T-helper 17 cell (primary cell): ENCODE measurements at places on chromosomes 1 and 21.

DNA sequence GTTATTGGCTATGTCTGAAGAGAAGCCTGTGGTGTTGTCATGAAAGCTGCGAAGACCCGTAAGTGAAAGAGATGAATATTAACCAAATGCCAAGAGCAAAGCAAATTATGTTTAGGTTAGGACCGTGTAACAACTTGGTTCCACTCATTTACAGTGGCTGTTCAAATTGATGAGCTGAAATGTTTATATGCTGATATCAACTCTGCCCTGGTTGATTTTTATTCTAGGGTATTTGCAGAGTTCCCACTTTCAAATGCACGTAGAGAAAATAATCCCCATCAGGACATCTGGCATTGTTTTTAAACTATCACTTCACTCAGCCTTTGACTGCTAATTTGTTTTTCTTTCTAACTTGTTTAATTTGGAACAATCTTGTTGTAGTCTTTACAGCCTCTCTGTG, 581.6 kb upstream of the ADAMTS5 start:
- no peak for DNase-seq

DNA sequence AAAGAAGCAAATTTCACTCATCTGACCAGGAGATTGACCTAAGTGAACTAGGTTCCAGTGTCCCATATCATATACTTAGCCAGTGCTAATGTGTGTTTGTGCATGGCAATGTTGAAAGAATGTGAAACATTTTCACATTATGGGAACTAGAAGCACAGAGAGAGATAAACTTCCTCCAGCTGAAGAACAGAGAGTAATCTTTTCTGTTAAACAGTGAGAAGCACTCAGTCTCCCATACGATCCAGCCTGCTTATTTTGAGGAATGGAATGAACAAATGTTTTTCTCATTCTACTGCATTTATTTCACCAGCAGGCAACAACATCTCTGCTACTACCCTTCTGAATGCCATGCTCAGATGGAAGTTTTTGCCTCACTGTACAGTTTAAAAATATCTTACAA, 170.5 kb downstream of the TTLL7 start:
- no peak for DNase-seq

DNA sequence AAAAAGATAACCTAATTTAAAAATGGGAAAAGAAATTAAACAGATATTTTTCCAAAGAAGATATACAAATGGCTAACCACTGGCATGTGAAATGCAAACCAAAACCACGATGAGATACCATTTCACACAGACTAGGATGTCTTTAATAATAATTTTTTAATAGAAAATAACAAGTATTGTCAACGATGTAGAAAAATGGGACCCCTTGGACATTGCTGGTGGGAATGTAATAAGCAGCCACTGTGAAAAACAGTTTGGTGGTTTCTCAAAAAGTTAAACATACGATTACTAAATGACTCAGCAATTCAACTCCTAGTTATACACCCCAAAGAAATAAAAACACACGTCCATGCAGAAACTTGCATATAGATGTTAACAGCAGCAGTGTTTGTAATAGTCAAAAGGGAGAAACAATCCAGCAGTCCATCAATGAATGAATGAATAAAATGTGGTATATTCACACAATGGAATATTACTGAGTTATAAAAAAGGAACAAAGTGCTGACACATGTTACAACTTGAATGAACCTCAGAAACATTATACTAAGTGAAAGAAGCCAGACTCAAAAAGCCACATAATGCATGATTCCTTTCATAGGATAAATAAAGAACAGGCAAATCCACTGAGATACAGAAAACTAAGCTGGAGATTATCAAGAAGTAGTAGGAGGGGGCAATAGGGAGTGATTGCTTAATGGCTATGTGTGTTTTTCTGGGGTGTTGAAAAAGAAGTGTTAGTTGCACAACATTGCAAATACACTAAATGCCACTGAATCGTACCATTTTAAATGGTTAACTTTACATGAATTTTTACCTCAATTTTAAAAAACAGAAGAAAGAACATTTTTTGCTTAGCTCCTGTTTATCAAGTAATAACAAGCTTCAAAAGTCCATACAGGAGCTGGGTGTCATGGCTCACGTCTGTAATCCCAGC, 4.1 kb downstream of the PPT1 start:
- DNase-seq = no peak

- DNase-seq = no peak
Observed at GRCh38 chr1:182200025-182200812, 138.7 kb upstream of the ZNF648 start.

DNA sequence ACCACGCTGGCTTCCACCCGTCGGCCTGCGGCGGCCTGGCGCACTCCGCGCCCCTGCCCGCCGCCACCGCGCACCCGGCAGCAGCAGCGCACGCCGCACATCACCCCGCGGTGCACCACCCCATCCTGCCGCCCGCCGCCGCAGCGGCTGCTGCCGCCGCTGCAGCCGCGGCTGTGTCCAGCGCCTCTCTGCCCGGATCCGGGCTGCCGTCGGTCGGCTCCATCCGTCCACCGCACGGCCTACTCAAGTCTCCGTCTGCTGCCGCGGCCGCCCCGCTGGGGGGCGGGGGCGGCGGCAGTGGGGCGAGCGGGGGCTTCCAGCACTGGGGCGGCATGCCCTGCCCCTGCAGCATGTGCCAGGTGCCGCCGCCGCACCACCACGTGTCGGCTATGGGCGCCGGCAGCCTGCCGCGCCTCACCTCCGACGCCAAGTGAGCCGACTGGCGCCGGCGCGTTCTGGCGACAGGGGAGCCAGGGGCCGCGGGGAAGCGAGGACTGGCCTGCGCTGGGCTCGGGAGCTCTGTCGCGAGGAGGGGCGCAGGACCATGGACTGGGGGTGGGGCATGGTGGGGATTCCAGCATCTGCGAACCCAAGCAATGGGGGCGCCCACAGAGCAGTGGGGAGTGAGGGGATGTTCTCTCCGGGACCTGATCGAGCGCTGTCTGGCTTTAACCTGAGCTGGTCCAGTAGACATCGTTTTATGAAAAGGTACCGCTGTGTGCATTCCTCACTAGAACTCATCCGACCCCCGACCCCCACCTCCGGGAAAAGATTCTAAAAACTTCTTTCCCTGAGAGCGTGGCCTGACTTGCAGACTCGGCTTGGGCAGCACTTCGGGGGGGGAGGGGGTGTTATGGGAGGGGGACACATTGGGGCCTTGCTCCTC, 1.9 kb downstream of the OLIG2 start:
- no peak for DNase-seq

DNA sequence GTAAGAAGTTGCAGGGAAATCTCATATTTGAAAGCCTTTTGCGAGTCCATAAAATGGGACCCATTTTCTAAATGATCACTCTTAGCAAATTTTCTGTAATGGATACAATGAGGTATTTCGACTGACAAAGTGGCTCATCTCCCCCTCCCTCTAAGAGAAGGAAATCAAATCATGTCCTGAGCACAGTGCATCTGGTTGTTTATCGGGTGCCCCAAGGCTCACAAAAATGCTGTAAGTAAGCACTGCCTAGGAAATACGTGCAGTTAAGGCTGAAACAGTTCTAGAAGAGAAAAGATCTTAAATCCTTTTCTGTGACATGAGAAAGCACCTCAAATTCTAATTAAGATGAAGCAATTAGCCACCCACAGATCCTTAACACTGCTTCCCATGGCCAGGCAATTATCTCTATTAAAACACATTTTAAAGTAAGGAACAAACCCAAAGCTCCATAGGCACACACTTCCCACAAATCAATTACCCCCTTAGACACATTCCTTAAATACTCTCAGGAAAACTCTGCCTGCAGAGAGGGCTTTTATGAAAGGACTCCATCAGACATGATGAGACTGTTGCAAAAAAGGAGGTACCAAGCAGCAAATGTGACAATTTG, 216.3 kb downstream of the KCNH1 start:
- DNase-seq = no peak

- no peak for DNase-seq
Observed at GRCh38 chr1:168918860-168919741, 187.4 kb upstream of the ATP1B1 start.

DNA sequence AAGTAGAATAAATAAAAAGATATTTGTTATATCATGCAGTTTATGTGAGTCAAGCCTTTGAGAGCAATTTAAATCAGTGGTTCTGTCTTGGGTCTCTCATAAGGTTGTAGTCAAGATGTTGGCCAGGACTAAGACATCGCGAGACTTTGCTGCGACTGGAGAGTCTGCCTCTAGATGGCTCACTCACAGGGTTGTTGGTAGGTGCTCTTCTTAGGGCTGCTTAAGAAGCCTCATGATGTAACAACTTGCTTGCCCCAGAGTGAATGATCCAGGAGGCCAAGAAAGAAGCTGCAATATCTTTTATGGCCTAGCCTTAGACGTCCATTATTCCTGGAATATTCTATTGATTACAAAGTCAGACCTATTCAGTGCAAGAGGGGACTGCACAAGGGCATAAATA, 73.1 kb upstream of the CACHD1 start:
- DNase-seq = no peak

DNA sequence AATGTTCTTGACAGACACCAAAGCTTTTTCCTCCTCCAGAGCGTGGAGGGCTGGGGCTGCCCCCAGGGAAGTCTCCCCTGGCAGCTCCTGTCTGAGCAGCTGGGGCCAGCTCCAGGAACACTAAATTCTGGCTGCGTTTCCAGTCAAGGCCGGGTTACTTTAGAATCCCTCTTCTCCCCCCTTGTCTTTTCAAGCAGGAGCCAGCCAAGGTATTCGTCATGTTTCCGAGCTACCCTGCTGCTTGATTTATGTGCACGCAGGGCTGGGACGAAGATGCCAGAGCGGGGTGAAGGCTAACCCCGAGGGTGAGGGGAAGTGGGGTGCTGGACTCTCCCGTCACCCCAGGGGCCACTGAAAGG, 68.1 kb upstream of the ANGPTL1 start:
- DNase-seq = no peak

- no peak for DNase-seq
Observed at GRCh38 chr21:26117972-26118367, 52.6 kb downstream of the APP start.

GRCh38 chr21:45973475-45974072, 8.0 kb upstream of the COL6A1 start:
- peak; percentile 56 for DNase-seq

DNA sequence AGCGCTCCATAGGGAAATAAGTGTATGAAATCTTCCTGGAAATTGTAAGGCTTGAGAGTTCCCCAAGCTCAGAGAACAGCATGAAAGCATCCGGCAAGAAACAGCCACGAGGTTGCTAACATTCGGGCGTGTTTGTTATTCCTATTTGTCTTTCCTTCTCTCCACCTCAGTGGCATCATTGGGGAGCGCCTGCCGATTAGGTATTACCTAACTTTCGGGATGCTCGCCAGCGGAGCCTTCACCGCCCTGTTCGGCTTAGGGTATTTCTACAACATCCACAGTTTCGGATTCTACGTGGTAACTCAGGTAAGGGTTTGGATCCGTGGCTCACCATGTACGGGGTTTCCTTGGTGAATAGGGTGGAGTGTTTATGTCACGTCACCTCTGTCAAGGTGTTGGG, 25.7 kb downstream of the SLC37A1 start:
- no peak for DNase-seq

- DNase-seq = no peak
Observed at GRCh38 chr1:3221112-3222041, 152.4 kb downstream of the PRDM16 start.
